ENCODE measurements at places on chromosomes 6 and 20.

DNA sequence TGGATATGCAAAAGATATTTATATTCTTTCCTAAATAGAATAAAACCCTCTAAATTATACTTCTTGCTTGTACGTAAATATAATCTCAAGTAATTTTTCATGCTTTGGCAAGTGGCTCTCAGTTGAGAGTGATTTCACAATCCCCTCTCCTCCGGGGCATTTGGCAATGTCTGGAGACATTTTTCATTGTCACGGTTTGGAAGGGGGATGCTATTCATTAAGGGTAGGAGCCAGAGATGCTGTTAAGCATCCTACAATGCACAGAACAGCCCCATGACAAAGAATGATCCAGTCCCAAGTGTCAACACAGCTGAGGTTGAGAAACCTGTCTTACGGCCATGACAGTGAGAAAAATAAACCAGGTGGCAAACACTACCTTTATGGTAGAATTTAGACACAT, 75.7 kb downstream of the AGPAT4 start:
- DNase-seq, result no peak

GRCh38 chr20:33915726-33916331, 77.9 kb upstream of the RALY start:
- DNase-seq, result no peak

- no peak for DNase-seq
Measured at GRCh38 chr20:57592263-57593092, 27.7 kb downstream of the ZBP1 start.

DNA sequence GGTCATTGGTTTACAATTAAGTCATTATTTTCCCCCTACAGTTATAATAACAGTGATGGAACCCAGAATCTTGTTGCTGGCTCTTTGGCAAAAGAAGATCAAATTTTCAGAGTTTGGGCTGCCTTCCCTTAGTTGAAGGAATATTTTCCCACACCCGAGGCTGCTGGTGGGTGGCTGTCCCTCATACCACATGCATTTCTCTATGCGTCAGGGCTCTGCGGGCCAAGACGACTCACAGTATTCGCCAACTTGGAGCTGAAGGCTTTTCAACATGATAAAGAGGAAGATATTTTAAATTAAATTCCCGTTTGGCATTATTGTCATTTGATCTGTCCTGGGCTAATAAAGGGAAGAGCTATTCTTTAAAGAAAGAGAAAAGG, 102.2 kb upstream of the SASH1 start:
- DNase-seq, result no peak

DNA sequence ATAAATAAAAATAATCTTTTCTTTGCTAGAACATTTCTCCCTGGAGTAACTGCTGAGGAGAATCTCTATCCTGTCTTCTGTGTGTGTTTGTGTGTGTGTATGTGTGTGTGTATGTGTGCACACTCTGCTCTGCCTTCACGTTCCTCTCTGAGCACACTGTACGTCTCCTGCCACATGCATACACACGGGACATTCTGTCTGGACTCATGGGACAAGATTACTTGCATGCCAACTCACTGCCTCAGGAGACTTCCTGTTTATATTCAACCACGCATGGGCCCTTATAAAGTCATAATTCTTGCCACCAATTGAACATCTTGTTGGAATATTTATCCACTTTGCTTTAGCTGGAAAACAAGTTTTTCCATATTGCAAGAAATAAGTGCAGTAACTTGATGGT, 930.6 kb downstream of the KIF16B start:
- no peak for DNase-seq

DNA sequence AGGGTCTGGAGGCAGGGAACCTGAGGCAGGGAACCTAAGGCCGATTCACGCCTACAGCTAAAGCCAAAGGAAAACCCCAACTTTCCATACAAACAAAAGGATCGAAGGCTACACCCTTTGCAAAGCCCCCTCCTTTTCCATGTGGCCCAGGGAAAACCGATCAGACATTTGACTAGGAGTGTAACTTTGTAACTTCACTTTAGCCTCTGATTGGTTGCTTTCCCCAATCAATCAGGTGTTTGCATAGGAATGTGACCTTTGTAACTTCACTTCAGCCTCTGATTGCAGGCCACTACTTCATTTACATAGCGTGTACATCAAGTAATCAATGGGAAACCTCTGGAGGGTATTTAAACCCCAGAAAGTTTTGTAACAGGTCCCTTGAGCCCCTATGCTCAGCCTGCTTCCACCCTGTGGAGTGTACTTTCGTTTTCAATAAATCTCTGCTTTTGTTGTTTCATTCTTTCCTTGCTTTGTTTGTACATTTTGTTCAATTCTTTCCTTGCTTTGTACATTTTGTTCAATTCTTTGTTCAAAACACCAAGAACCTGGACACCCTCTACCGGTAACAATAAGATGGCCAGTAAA, 43.3 kb downstream of the CHD6 start:
- no peak for DNase-seq

DNA sequence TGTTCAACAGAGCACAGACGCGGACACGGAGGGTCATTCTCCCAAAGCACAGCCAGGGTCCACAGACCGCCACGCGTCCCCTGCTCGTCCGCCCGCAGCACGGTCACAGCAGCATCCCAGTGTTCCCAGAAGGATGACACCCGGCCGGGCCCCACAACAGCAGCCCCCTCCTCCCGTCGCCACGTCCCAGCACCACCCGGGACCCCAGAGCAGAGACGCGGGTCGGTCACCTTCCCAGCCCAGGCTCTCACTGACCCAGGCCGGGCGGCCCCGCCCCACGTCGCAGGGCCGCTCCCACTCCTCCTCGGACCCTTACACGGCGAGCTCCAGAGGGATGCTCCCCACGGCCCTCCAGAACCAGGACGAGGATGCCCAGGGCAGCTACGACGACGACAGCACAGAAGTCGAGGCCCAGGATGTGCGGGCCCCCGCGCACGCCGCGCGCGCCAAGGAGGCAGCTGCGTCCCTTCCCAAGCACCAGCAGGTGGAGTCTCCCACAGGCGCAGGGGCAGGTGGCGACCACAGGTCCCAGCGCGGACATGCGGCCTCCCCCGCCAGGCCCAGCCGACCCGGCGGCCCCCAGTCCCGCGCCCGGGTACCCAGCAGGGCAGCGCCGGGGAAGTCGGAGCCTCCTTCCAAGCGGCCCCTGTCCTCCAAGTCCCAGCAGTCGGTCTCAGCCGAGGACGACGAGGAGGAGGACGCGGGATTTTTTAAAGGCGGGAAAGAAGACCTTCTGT, 64.3 kb downstream of the FNDC1 start:
- DNase-seq, result no peak

DNA sequence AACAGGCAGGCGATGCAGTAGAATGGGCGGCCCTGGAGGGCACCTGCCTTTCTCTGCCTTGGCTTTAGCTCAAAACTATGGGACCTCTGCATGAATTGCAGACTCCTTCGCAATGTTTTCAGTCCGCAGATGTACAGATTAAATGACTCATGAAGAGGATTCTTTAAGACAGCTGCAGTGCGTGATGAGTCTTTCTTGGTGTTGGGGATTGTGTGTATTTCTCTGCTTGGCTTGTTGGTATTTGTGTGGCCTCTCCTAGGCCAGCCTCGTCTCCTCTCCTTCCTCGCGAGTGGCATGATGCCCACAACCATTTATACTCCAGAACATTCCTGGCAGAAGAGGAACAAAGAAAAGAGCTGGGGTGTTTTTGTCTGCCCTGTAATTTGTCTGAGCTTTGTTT, 110.6 kb downstream of the SYNDIG1 start:
- no peak for DNase-seq

DNA sequence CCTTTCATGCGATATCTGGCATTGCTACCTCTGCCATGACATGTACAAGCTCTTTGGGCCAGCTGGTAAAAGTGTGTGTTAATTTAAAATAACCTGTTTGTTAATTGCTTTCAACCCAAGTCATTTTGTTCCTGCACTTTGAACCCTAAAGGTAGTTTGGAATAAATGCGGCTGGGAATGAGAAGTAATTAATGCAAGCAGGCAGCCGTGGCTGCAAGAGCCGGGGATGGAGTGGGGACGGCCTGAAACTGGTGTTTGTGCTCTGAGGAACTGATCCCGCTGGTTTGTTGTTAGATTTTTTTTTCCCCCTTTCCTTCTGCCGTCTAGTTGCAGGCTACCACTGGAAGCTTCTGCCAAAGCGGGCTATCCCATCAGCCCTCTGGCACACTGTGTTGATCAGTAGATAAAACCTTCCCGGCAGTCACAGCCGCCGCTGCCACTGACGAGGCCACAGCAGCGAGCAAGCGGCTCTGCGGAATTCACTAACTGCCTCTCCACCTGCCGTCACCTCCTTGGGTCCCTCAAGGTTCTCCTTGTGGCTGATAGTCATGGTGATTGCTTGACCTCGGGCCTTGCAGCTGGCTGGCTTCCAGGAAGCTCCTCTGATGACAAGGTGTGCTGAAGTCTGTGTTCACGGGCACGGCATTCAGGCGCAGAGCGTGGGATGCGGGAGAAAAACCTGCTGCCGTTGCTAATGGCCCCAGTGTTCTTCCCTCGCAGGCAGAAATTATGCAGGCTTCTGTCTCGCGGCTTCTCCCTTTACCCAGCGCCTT, 315.9 kb downstream of the TFAP2A start:
- no peak for DNase-seq

DNA sequence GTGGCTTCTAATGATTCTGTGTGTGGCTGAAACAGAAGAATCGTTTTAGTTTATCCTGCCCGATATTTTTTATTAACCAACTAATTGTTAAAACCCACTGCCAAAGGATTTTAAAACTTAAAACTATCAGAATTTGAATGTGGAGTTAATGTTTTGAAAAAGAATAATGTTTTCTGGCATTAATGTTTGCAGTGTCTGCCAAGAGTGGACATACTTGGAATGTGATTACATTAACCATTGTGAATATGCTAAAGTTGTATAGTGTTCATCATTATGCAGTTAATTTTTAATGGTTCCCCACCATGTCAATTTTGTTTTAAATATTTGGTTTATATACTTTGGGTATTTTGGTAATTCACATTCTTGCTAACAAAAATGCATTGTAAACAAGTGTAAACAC, 24.4 kb downstream of the DCBLD1 start:
- DNase-seq, result no peak
